ENCODE measurements at places on chromosomes 2 and 18.

DNA sequence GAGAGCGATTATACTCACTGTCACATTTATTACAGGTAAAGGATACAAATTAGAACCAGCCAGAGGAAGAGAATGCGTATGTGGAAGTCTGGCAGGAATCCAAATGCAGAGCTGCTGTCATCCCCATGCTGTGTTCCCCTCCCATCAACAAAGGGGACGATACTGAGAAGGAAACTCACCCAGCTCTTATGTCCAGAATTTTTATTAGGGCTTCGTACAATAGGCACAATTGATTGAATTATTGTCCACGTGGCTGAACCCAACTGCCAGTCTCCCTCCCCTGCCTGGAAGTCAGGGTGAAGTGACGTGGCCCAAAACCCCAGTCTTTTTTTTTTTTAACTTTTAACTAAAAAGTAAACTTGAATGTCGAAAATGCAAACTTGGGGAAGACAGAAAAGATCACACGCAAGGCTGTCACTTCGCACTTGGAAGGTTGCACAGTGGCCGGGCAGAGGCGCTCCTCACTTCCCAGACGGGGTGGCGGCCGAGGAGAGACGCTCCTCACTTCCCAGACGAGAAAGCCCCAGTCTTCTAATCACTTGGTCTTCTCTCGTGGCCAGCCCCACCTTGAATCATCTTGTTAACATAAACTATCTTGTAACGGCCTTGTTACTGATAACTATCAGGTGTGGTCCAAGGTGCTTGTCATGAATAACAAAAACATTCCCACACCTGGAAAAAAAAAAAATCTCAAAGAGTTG is 40.0 kb upstream of the ITSN2 start:
- DNase-seq = no peak

DNA sequence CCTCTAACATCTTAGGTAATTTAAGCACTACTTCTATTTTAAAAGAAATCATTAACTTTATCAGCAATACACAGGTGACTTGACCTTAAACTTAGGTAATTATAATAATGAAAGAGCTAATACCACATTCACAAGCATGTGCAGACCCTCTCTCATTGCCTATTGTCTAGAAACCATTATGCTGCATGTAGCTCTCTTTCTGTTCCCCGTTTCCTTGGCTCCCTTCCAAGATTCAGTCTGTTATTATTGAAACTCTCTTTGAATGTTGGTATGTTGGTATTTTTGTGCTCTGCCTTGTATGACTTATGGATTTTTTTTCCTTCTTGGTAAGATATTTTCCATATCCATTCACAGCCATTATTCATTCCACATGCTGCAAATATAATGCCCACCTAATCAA is 201.2 kb downstream of the CDCA7 start:
- no peak for DNase-seq

GRCh38 chr2:169464882-169465281 is 14.4 kb upstream of the BBS5 start:
- DNase-seq = no peak

- no peak for DNase-seq
Observed at GRCh38 chr2:222688917-222689316, 17.5 kb downstream of the MOGAT1 start.

- DNase-seq = no peak
Observed at GRCh38 chr2:224101820-224102630, 62.9 kb upstream of the SERPINE2 start.

GRCh38 chr2:157265825-157266224 is 8.3 kb downstream of the GALNT5 start:
- DNase-seq = no peak

All from C1 segment of cervical spinal cord (tissue), 14 donors.